ENCODE measurements at places on chromosomes 2 and 18.

DNA sequence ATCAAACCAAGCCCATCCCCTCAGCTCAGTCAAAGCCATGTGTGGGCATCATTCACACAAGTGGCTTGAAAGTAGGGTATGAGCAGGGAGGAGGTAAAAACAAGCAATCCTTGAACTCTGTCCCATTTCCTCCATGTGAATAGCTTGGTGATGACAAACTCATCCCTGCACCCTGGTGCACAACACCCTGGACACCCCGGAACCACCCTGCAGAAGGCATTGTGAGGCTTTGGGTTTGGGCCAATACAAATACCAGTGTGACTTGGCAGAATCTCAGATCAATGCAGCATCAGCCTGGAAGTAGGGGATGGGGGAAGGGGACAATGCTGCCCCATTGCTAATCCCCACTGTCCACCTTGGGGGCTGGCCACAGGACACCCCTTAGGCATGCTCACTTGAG, 28.6 kb downstream of the TGFA start:
- DNase-seq = no peak

- DNase-seq = no peak
Measured at GRCh38 chr2:54899576-54900200, 150.6 kb downstream of the RTN4 start.

- no peak for DNase-seq
Measured at GRCh38 chr2:38284971-38285370, 92.1 kb downstream of the ATL2 start.

GRCh38 chr2:1742301-1742680, 2.0 kb downstream of the PXDN start:
- DNase-seq = no peak

DNA sequence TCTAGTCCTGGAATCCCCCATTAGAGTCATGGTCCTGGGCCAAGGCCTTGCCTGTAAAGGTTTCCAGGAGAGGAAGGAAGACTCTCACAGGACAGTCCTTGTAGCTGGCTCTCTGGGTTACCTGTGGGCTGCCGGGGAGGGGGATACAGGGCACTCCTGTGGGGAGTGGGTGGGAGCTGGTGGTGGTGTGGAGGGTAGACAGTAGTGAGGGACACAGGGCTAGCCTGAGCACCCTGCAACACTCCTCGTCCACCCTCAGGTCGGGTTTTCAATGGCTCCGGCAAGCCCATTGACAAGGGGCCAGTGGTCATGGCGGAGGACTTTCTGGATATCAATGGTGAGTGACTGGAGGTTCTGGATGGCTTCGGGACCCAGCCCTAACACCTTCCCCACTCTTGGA, 19.7 kb upstream of the ANKRD53 start:
- no peak for DNase-seq

DNA sequence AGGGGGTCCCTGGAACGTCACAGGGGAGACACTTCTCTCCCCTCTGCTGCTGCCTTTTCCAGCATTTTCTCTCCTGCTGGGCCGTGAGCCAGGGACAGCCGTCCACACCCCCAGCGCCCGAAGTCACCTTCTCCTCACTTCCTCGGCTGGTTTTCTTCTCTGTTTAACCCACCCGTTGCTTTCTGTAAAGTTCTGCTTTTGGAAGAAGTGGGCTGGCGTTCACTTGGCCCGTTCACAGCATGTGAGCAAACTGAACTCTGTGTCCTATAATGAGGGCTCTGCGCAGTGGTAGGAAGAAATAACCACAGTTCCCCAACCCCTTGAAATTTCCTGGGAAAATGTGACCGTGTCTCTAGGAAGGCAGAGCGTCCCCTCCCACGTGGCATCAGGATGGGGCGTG, 187.0 kb upstream of the HDAC4 start:
- no peak for DNase-seq

- no peak for DNase-seq
Measured at GRCh38 chr18:75896865-75897264, 469.4 kb upstream of the SMIM21 start.

- no peak for DNase-seq
Measured at GRCh38 chr2:99066075-99066958, 75.2 kb upstream of the C2orf15 start.

- DNase-seq = no peak
Measured at GRCh38 chr2:28316546-28317335, 75.9 kb upstream of the FOSL2 start.

GRCh38 chr18:46226461-46226860, 122.3 kb downstream of the HAUS1 start:
- DNase-seq = no peak

DNA sequence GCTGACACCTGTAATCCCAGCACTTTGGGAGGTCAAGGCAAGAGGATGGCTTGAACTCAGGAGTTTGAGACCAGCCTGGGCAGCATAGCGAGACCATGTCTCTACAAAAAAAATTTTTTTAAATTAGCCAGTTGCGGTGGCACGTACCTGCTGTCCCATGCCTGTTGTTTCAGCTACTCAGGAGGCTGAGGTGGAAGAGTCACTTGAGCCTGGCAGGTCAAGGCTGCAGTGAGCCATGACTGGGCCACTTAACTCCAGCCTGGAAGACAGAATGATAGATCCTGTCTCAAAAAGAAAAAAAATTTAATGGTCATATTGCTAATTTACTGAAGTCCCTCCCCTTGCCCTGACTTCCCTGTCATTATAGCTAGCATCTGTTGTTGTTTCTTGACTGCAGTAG, 112.6 kb downstream of the ARHGAP28 start:
- DNase-seq = no peak

DNA sequence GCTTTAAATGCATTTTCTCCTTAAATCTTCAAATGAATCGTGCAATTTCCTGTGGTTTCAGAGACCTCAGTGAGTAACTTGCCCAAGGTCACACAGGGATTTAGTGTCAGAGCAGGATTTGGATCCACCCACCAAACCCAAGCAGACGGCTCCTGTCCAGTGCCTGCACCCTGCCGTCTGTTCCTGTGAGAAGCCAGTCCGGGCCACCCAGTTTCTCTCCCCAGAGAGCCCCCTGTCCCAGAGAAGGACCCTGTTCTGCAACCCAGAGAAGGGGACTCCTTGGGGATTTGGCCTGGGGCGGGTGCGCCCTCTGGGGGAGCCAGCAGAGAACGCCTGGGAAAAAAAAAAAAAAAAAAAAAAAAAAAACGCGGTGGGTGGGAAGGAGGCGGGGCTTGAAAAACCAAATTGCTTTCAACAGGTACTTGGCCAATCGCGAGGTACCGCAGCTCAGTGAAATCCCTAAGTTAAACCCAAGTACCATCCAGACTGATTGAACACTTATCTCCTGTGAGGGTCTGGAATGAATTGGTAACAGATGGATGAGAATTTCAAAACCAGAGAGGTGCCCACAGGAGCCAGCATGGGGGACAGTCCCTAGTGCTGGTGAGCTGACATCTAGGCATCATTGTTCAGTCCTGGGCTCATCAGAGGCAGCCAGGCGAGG, 30.9 kb upstream of the REEP1 start:
- no peak for DNase-seq

DNA sequence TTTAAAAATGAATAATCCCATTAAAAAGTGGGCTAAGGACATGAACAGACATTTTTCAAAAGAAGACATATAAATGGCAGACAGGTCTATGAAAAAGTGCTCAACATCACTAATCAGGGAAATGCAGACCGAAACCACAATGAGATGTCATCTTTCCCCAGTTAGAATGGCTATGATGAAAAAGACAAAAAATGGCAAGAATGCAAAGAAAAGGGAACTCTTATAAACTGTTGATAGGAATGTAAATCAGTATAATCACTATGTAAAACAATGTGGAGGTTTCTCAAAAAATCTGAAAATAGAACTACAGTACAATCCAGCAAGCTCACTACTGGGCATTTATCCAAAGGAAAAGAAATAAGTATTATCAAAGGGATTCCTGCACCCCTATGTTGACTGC, 169.2 kb downstream of the METTL4 start:
- no peak for DNase-seq

- no peak for DNase-seq
Measured at GRCh38 chr18:23143016-23143814, 7.9 kb downstream of the CABLES1 start.

GRCh38 chr2:203873461-203873860, 5.9 kb downstream of the CTLA4 start:
- no peak for DNase-seq

GRCh38 chr2:241616168-241617125, 20.5 kb downstream of the THAP4 start:
- no peak for DNase-seq

DNA sequence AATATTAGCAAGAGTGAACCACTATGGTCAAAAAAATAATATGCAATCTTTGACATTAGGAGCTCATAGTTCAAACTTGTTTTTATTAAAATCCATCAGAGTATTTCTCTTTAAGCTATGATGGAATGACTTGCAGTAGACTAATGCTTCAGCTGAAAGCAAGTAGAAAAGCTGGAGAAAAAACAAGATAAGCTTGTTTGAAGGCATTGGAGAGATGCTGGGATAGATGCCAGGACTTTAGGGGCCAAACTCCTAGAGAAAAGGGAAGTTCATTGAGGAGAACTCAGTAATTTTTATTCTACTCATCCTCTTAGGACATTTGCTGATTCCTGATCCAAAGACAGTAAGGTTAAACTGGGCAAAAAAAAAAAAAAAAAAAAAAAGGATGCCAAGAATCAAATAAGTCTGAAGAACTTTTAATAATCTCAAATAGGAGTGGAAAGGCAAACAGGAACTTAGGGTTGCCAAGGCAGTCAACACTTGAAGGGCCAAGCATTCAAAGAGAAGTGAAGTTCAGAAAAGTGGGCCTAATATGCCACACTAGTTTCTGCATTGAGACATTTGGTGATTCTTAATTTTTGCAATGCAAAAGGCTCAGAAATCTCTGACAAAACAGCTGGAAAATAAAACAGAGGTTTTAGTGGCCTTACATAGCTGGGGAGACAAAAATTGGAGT, 19.7 kb upstream of the AFF3 start:
- DNase-seq = no peak

GRCh38 chr2:209937893-209938292, 64.5 kb upstream of the RPE start:
- DNase-seq = no peak

GRCh38 chr2:201786471-201786870, 5.7 kb upstream of the ALS2 start:
- DNase-seq = no peak

GRCh38 chr2:143150287-143150686, 21.1 kb downstream of the ARHGAP15 start:
- DNase-seq = no peak

DNA sequence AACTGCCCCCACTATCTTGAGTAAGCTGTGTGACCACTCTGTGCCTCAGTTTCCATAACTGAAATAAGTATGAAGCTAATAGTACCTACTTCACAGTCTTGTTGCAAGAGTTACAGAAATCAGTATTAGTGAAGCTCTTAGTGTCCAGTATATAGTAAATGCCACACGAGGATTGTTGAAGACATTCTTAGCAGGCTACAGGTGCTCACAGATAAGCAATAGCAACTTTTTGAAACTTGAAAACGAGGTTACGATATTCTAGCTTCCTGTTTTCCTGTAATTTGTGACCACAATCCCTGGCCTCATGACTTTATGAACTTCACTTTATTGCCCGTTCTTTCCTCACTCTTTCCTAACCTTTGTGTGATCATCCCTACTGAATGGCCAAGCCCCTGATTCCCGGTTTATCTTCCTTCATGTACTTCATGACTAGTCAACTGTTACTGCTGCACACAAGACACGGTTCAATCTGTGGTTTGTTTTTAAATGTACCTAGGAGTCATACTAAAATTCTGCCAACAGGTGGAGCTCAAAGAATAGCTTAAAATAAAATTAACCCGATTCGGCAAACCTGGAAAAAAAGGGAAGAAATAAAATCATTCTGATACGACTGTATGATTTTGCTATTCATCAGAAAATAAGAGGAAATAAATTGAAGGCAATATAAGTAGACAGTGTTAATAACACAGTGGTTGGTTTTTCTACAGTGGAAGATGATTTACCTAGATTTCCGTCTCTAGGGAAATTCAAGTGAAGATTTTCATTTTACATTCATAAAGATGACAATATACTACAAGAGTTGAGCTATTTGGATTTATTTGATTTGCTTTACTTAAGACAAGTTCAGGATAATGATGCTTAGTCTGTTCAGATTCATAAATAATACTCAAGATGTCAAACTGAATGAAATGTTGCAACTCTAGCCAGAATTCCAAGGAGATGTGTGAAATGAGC, 38.1 kb upstream of the STAT1 start:
- DNase-seq = no peak

DNA sequence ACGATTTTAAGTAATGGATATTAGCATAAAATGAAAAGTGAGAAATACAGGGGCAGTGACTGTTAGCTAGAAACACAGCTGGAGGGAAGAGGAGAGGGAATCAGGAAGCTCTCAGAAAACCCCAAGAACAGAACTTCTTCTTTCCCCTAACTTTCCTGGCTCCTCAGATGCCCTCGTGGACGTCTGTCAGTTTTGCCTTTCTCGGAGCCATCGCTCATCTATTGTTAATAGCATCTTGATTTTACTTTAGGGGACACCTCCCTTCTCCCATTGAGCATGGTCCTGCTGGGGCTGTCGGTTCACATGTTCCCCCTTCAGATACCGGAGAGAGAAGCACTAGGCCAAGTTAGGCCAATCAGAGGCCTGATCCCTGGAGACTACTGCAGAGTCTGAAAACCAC, 2.3 kb upstream of the PLEK start:
- DNase-seq = no peak

- DNase-seq = no peak
Measured at GRCh38 chr2:55907686-55908085, 15.9 kb downstream of the EFEMP1 start.

DNA sequence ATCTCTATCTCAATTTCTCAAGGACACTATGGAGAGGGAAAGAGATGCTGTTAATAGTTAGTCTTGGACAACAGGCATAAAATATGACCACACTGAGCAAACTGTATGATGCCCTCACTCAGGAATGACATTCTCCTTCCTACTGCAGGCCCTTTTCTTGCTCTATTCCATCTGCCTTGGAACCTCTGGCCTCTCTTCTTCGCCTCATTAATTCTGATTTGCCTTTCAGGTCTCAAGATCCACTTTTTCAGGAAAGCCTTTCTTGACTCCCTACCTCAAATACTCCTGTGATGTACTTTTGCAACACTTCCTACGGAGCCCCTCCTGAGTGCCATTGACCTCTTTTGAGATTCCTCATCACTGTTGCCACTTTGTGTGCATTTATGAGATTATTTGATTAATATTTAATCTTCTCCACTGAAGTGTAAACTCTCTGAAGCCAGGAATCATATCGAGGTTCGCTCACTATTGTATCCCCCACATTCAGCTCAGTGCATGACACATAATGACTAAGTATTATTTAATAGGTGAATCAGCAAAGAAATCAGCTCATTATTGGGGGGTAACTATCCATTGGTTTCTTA, 21.3 kb upstream of the SPP2 start:
- no peak for DNase-seq

- DNase-seq = no peak
Measured at GRCh38 chr2:174959787-174960186, 45.4 kb downstream of the CHN1 start.

- no peak for DNase-seq
Measured at GRCh38 chr2:149652526-149652925, 65.0 kb upstream of the MMADHC start.

Measured in stimulated activated CD8-positive, alpha-beta memory T cell treated with anti-CD3 and anti-CD28 coated beads, Interleukin-4, amount 100 ng/mL, for 1 hour (primary cell).